ENCODE measurements at places on chromosomes 6 and 20.

DNA sequence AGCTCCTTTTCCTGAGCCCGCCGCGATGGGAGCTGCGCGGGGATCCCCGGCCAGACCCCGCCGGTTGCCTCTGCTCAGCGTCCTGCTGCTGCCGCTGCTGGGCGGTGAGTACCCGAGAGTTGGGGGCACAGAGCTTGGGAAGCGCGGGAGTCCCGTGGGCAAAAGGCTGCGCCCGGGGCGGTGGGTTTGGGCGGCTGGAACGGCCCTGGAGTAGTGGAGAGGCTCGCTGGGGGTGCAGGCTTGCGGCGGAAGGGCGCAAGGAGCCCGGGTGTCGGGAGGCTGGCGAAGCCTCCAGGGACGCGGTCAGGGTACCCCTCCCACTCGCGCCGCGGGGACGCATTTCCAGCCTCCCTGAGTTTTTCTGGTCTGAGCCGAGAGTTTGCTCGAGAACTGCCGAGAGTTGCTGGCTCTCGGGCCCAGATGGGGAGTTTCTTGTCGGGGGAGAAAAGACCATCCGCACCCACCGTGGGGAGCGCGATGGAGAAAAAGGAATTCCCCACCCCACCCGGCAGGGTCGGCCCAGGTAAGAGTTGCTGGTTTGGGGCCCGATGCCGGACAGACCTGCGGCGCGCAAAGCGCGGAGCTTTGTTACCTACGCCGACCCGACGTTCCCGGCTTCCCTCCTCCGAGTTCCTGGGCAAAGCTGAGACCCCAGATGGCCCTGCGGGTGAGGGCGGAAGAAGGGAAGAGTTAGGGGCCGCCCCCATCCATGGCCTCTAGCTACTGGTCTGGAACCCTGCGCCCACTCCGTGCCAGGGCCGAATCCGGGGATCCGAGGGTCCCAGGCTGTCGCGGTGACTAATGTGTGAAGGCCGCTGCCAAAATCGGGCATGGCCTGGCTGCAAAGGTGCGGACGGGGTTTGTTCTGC, 584 bp downstream of the PTK7 start:
- DNase-seq, result no peak

- DNase-seq, result no peak
These were observed 92.4 kb upstream of the SHLD1 start for GRCh38 chr20:5657876-5658200.

GRCh38 chr6:152301021-152301764, 336.0 kb downstream of the SYNE1 start:
- DNase-seq, result no peak

GRCh38 chr6:32685603-32686002, 19.1 kb upstream of the HLA-DQB1 start:
- DNase-seq, result peak; percentile 85

GRCh38 chr6:31287619-31288018, 15.7 kb upstream of the HLA-C start:
- DNase-seq, result no peak

DNA sequence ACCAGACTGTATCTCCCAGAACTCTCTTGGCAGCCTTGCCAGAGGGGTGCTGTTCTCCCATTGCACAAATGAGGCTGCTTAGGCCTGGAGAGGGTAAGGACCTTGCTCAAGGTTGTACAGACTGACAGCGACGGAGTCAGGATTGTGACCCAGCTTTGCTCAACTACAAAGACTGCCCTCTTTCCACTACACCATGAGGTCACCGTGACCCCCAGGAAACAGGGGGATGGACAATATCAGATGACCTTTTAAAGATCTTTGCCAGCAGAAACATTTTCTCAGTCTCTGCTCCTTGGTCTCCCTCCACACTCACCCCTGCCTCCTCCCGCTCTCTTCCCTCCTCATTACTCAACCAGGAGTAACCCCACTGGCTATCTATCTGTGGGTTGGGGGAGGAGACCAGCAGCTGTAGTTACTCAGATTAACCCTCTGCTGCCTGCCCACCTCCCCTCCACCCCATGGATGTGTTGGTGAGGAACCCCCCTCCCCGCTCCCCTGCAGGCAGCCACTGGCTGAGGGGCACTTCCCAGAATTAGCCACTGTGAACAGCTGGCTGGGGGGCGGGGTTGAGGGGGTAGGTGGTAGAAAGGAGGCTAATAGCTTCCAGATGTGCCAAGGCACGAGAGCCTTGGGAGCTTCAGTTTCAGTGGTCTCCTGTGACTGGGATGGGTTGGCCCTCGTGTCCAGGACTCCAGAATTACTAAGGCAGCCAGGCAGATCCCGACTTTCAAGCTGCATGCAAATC, 26.9 kb upstream of the MRPS18A start:
- DNase-seq, result no peak
